ENCODE measurements at places on chromosomes 11 and 22. TPM values are rescaled to one million over a fixed set of nuclear protein-coding genes. Genes with fewer than 3 reads are reported as not detected.

DBX1 gene
- polyA plus RNA-seq = not detected

APOBEC3H gene
- polyA plus RNA-seq = not detected

APOL1 gene
- 2.7 TPM for polyA plus RNA-seq

RIMBP3B gene
- not detected for polyA plus RNA-seq

COMMD9 gene
- polyA plus RNA-seq = 105 TPM

OR5AP2 gene
- polyA plus RNA-seq = not detected

PDE2A gene
- 0.44 TPM for polyA plus RNA-seq

DCHS1 gene
- polyA plus RNA-seq = 0.07 TPM

CPT1A gene
- 1.9 TPM for polyA plus RNA-seq

CD3G gene
- polyA plus RNA-seq = 2.3 TPM

GAB4 gene
- not detected for polyA plus RNA-seq

OSM gene
- polyA plus RNA-seq = 4.7 TPM

LYVE1 gene
- polyA plus RNA-seq = not detected

TESMIN gene
- 2.5 TPM for polyA plus RNA-seq

SELENOO gene
- polyA plus RNA-seq = 3.7 TPM

APOBEC3G gene
- polyA plus RNA-seq = 87.2 TPM

Measured in naive B cell (primary cell).